ENCODE measurements at places on chromosomes 4 and X.

DNA sequence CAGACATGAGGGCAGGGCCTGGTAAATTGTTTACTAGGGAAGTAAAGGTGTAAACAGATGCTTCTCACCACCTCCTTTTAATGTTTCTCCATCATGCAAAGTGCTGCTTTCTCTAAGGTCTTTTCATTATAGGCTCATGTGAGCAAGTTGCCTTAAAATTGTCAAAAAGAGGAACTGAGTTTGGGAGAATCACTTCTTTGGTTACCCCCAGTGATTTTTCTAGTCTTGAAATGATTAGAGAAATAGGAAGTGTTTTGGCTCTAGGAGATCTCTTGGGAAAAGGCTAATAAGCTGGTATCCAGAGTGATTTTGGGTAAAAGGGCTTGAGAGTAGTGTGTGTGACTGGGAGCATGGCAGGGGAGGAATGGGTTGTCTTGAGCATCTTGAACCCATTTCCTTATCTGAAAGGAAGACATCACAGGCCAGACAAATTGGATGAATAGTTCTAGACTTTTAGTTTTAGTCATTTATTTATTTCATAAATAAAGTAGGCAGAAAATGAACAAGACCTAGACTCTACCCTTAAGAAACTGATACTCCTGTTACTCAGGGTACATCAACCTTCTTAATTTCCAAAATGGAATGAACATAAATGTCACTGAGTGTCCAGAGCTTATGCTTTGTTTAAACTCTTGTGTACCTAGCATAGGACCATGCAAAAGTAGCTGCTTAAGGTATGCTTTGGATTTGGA lies 14.2 kb downstream of the GRPR start:
- no peak for DNase-seq

GRCh38 chr4:76504613-76505465 lies 69.8 kb downstream of the SHROOM3 start:
- DNase-seq: no peak

GRCh38 chr4:69830560-69831269 lies 29.2 kb downstream of the SULT1E1 start:
- DNase-seq: no peak

DNA sequence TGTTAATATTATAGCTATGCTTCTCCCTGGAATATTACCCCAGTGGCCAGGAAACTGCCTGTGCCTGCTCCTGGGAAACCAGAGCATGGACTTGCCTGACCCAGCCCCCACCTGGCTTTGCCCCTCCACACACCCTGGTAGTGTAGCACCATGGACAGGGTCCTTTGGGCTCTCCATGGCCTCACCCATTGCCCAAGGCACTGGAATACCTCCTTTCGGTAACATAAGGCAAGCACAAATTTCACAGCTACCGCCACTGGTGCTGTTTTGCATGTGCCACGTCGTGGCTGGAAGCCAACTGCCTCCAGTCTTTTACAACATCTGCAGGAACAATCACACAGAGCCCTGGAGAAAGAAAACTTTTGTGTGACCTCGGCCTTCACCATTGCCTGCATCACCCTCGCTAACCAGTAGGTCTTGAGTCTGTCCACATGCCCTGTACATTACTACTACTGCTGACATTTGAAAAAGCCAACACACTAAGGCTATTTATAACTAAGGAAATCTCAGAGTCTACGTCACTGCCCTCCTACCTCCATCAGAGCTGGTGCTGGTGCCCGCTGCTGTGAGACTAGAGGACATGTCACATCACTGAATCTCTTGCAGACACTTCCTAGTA lies 47.7 kb downstream of the HPGD start:
- DNase-seq: no peak

Data from stimulated activated CD4-positive, alpha-beta T cell treated with anti-CD3 and anti-CD28 coated beads, TNF-alpha, amount 100 ng/mL, for 24 hours (primary cell).